ENCODE measurements at places on chromosomes 12 and 14.

DNA sequence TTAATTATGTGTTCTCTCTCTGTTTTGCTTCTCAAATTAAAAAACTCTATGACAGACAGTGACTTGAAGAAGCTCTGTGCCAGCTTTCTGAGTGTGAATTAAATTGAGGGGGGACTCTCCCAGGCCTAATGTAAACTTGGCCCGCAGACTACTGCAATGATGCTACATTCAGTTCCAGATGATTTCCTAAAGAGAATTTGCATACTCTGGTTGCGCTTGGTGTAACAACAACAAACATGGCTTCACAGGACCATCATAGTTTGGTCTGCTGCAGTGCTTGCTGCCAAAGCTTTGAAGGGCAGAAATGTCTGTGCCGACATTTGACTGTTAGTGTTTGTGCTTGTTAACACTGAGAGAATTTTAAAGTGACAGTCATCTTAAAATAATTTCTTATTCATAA, 25.0 kb downstream of the CFAP54 start:
- DNase-seq, result peak; percentile 54

DNA sequence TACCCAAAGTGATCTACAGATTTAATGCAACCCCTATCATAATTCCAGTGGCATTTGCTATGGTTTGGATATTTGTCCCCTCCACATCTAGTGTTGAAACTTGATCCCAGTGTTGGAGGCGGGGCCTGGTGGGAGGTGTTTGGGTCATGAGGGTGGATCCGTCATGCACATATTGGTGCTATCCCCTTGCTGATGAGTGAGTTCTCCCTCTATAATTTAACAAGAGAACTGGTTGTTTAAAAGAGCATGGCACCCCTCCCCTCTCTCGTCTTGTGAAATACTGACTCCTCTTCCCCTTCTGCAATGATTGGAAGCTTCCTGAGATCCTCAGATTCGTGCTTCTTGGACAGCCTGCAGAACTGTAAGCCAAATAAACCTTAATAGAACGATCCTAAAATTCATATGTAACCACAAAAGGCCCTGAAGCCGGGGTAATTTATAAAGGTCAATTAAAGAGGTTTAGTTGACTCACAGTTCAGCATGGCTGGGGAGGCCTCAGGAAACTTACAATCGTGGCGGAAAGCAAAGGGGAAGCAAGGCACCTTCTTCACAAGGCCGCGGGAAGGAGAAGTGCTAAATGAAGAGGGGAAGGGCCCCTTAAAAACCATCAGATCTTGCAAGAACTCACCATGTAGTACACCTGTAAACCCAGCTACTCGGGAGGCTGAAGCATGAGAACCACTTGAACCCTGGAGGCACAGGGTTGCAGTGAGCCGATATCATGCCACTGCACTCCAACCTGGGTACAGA, 41.2 kb downstream of the SLC39A9 start:
- no peak for DNase-seq

DNA sequence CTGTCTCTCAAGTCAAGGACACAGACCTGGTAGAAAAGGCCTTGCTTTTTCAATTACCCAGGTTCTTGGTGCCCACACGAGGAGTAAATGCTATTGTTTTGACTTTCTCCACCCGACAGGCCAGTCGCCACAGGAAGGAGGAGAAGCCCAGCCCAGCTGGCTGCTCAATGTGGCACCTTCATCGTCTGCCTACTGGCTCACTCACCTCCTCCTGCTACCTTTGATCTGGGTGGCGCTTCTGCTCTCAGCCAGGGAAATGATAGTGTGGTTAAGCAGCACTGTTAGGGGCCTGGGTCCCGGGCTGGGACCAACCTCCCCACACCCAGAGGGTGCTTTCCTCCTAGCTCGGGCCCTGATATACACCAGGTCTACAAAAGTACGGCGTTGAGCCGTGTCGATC, 75.0 kb upstream of the FZD10 start:
- no peak for DNase-seq

- peak; percentile 60 for DNase-seq
Measured at GRCh38 chr12:94676031-94676641, 25.8 kb upstream of the TMCC3 start.

- no peak for DNase-seq
Measured at GRCh38 chr12:91778938-91779400, 366.7 kb downstream of the BTG1 start.

DNA sequence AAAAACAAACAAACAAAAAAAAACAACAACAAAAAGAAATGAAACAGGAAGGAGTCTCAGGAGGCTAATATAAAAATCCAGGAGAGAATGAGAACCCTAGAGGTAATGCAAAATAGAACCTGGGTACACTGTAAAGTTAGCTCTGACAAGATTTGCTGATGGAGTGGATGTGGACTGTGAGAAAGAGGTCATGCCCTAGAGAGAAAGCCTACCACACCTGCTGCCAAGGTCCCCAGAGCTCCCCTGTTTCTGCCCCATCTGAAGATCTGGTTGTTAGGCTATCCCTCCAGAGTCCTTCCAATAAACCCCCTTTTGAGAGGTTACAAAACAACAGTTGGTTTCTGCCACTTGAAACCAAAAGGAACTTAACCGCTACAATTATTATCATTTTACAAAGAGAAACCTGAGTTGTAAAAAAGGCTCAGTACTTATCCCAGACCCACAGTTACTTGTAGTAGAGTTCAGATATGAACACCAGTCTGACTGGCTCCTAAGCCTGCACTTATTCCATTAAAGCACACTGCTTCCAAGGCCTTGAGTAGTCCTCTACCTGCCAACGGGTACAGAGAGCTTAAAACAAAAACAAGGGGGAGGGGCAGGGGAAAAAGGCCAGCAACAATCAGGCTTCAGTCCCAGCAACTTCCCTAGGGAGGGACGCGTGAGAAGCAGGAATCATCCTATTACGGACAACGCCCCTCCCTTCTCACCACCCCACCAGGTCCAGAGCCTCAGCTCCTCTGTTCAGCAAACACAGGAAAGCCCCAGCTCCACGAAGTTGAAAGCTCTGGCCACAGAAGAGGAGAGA, 27.7 kb downstream of the PPP1R13B start:
- no peak for DNase-seq

GRCh38 chr12:114703060-114703493, 19.1 kb upstream of the TBX3 start:
- no peak for DNase-seq

GRCh38 chr14:93532541-93532940, 101.8 kb downstream of the UNC79 start:
- no peak for DNase-seq

- DNase-seq, result no peak
Measured at GRCh38 chr12:9244894-9245293, 36.7 kb upstream of the PZP start.

- no peak for DNase-seq
Measured at GRCh38 chr14:56061051-56061450, 57.2 kb upstream of the PELI2 start.

DNA sequence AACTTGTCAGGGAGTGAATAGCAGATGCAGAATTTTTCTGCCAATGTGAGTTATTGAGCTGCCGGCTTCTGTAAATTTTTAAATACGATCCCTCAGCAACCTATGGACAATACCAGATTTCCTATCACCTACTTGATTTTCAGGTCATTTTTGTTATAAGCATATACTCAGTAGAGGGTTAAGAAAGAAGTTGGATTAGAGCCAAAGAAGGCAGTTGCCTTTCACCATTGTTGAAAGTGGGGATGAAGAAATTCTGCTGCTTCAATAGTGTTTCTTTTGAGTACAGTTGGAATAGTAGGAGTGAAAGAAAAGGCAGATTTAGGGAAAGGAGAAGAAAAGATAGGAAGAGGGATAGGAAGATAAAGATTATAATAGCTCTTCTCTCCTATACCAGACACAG, 197.1 kb downstream of the ATP23 start:
- DNase-seq, result no peak

GRCh38 chr14:90456551-90456950, 59.7 kb downstream of the CALM1 start:
- DNase-seq, result no peak

DNA sequence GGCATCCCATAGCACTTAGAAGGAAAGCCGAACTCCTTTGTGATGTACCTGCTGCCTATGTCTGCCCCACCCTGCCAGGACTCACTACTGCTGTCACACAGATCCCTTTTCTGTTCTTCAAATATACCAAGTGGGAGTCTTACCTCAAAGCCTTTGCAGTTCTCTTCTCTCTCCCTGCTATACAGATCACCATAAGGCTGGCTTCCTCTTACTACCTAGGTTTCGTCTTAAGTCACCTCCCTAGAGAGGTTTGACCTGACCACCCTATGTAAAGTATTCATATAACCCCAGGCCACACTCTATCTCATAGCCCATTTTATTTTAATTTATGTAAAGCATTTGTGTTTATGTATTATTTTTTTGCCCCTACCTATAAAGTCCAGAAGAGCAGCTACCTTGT, 117.6 kb downstream of the CRADD start:
- DNase-seq, result no peak

DNA sequence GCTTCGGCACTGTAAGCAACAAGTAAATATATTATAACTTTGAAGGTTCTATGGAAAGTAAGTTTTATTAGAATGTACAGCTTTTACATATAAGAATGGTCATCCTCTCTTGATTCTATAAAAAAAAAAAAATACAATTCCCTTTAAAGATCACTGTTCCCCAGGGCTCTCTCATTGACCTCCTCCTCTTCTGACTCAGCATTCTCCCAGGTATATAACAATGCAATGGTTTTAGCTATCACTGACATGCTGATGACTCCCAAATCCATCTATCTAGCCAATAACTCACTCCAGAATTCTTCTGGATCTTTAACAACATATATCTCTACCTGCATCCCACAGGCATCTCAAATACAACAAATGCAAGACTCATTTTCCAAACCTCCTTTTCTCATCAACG, 62.7 kb downstream of the EEA1 start:
- DNase-seq, result no peak

DNA sequence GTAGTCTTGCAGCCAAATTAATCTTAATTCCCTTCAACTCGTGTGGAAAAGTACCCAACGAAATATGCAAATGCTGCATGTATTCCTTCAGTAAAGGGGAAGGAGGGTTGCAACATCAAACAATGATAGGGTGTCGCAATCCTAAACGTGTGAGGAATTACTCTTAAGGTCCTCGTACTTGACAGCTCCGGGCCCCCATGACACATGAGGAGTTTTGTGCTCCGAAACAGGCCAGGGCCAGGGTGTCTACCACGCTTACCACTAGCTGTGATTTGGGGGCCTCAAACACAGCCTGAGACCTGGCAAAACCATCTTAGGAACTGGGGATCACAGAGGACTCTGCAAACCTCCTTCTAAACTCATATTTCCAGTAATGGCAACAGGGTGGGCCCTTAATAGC, 20.4 kb downstream of the FOS start:
- no peak for DNase-seq

GRCh38 chr14:105861985-105862465, 335.6 kb downstream of the TMEM121 start:
- peak; percentile 84 for DNase-seq

DNA sequence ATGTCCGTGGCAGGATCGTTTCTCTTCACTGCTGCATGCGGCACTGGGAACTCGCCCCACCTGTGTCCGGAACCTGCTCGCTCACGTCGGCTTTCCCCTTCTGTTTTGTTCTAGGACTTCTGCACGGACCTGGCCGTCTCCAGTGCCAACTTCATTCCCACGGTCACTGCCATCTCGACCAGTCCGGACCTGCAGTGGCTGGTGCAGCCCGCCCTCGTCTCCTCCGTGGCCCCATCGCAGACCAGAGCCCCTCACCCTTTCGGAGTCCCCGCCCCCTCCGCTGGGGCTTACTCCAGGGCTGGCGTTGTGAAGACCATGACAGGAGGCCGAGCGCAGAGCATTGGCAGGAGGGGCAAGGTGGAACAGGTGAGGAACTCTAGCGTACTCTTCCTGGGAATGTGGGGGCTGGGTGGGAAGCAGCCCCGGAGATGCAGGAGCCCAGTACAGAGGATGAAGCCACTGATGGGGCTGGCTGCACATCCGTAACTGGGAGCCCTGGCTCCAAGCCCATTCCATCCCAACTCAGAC, 1.2 kb downstream of the FOS start:
- no peak for DNase-seq

DNA sequence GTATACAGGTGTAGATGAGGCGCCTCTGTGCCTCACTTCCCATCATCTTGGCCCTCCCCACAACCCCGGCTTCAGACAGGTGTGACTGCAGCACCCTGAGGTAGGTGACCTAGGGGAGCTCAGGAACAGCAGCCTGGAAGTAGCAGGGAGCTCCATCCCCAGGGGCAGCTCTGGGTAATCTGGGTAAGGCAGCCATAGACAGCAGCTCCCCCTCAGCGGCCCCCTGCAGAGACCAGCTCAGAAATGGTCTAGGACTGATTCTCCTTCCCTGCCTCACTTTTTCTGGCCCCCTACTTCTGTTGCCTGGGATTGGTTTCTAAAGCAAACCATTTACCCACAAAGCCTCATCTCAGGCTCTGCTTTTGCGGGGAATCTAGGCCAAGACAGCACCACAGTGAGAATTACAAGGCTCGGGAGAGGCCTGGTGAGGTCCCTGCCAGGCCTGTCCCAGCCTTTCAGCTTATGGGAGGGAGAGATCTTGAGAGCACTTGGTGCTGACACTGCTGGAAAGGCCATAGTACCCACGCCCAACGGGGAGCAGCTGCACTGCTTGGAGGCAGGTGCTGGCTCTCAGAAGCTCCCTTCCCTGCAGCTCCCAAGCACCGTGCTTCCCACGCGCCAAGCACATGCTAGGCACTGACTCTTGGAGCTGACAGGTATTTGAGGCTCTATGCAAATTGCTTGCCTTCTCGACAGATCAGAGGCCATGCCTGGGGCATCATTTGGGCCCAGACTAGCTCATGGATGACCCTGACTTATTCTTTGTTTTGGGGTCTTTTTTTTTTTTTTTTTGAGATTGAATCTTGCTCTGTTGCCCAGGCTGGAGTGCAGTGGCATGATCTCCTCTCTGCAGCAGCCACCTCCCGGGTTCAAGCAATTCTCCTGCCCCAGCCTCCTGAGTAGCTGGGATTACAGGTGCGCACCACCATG, 45.1 kb upstream of the TRAF3 start:
- DNase-seq, result no peak

GRCh38 chr12:52436000-52436827, 2.0 kb upstream of the KRT75 start:
- no peak for DNase-seq

- DNase-seq, result no peak
Measured at GRCh38 chr12:46506198-46506597, 133.6 kb upstream of the SLC38A2 start.

DNA sequence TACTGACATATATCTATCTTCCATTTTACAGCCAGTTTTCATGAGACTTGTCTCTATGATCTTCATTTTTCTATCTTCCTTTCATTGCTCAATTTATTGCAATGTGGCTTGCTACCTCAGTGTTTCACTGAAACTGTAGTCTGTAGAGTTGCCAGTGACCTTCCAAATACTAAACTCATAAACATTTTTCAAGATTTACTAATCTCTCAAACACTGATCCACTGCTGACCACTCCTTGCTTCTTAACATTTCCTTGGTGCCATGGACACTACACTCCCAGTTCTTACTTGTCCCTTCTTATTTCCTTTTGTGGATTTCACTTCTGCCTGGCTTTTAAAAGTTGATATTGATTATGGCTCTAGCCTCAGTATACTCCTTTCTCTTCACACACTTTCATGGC, 95.4 kb upstream of the SLCO1C1 start:
- no peak for DNase-seq

GRCh38 chr12:79933532-79934264, 1.2 kb downstream of the PPP1R12A start:
- peak; percentile 12 for DNase-seq

- DNase-seq, result no peak
Measured at GRCh38 chr12:53987787-53988230, 2.9 kb downstream of the HOXC10 start.

- no peak for DNase-seq
Measured at GRCh38 chr14:33674927-33675326, 275.9 kb downstream of the EGLN3 start.

All from germinal center (tissue), 1 donor.